Activated CD8-positive, alpha-beta memory T cell treated with anti-CD3 and anti-CD28 coated beads, Interleukin-2, amount 10 ng/mL, durations not matched to agents 7 days and 5 days (primary cell): ENCODE measurements at places on chromosomes 11 and 22.
A peak's percentile ranks its signal among the peaks of the same experiment; 100 is the strongest.

- no peak for DNase-seq
Measured at GRCh38 chr22:32828150-32828549, 26.6 kb downstream of the TIMP3 start.

DNA sequence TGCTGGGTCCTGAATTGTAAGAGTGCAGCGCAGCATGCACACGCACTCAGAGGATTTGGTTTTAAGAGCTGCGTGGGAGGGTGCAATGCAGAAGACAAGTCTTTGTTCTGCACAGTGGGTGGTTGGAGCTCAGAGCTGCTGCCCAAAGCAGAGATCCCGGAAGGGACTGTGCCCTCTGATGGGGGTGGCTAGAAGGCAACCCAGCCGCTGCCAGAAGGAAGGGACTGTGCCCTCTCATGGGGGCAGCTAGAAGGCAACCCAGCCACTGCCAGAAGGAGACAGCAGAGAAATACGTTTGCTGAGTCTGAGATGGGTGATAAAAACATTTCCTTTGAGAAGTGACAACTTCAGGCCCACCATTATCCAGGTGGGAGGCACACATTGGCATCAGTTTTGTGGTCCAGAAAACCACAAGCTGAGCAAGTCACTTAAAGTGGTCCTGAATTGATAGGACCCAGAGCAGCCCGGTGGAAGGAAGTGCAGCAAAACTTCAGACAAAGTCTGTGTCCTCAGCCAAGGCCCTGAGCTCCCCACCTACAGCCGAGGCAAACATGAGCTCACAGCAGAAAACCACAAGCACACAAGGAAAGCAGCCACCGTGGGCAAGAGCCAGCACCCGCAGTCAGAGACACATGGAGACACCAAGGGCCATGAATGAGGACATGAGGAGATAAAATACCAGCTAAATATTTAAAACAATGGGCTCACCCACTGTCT lies 4.3 kb downstream of the KRTAP5-6 start:
- DNase-seq, result peak; percentile 61

DNA sequence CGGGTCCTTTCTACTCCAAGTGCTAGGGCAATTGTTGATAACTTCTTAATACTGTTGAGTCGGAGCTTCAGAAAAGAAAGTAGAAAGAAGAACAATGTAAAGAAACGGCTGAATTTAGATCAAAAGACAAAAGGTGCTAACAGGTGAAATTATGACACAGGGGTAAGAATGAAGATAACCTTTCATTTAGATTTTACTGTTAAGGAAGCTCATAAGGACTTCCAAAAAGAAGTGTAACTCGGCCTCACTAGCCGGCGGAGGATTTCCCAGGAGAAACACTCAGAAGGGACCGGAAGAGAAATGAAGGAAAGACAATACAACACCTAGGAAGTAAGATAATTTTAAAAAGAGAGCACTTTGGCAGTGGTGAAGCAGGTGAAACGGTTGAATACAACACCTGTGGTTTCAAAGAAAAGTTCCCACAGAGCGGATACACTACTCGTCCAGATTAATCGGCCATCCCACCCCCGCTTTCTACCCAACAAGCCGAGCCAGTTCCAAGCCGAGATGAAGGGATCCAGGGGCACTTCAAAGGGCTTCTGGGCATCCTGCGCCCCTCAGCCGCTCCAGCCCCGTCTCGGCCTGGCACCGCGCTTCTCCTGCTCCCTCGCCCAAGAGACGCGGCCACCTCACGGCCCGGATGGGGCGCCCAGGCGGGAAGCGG lies 737 bp downstream of the PPP2R1B start:
- DNase-seq, result no peak

- DNase-seq, result no peak
Measured at GRCh38 chr11:74212533-74212932, 41.4 kb downstream of the PPME1 start.

- no peak for DNase-seq
Measured at GRCh38 chr22:23715806-23716375, 25.1 kb downstream of the RGL4 start.

DNA sequence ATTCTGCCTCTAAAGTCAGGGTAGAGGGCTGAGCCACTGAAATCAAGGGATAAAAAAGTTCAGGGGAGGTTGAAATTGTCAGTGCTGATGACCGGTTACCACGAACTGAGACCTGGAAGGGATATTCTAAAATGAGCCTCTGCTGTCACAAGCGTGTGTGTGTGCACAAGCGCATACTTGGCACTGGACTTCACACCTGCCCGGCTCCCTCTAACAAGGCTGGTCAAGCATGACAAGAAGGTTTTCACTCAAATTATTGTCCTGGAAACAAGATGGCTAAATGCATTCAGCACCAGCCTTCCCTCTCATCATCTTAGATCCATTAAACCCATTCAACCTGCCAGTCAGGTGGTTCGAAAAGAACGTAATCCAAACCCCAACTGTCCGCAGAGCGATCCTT lies 54.8 kb upstream of the CECR2 start:
- DNase-seq, result no peak

- no peak for DNase-seq
Measured at GRCh38 chr11:36249246-36249645, 40.0 kb downstream of the COMMD9 start.

GRCh38 chr11:76690736-76691135 lies 20.2 kb upstream of the LRRC32 start:
- no peak for DNase-seq

GRCh38 chr11:18769802-18770456 lies 21.7 kb downstream of the PTPN5 start:
- no peak for DNase-seq

GRCh38 chr11:115707180-115707905 lies 203.1 kb upstream of the CADM1 start:
- no peak for DNase-seq

GRCh38 chr11:133895551-133895950 lies 50.2 kb upstream of the SPATA19 start:
- DNase-seq, result peak; percentile 34

DNA sequence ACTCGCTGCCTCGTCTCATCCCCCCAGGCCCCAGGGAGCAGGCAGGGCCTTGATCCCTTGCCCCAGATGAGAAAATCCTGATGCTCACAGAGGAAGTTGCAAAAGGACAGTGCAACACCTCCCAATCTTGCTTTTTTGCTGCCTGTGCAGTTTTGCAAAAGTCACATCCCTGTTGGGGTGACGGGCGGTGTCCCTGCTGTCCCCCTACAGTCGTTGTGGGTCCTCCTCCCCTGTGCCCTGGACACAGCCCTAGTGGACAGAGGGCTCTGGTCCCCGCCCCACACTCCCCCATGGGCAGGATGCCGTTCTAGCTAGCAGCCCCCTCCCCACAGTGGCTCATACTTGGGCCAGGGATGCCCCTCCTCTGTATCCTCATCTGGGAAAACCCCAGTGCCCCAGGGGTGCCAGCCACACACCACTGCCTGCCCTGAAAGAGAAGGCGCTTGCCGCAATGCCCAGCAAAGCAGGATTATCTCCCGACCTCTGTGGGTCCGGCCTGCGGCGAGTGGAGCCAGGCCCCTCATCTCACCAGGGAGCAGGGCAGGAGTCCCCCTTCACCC lies 18.4 kb upstream of the CTSD start:
- no peak for DNase-seq

DNA sequence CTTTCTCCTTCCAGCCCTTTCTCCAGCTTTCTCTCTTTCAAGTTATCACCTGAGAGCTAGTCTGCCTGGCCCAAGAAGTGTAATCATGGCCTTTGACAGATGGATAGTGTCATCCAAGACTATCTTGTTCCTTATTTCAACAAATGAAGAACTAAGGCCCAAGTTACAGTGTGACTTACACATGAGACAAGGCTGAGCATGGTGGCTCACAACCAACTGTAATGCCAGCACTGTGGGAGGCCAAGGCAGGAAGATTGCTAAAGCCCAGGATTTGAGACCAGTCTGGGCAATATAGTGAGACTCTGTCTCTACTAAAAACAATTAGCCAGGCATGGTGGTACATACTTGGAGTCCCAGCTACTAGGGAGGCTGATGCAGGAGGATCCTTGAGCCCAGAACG lies 3.7 kb upstream of the RANGAP1 start:
- no peak for DNase-seq

DNA sequence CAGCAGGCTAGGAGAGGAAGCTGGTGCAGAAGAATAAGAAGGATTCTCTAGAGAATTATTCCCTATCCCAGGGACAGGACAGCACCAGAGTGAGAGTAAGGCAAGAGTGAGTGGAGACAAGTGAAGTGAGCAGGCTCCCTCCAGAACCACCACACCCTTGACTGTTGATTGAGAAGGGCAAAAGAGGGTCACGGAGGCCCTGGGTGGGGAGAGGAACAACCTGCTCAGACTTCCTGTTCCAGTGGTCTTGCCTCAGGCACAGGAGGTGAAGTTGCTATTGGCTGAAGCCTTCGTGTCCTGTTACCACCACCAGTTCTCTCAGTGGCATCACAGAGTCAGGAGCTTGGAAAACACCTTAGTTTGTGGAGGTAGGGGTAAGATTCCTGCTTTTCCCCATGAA lies 51.7 kb upstream of the CCDC89 start:
- peak; percentile 66 for DNase-seq

GRCh38 chr11:9720290-9720630 lies 56.4 kb downstream of the SWAP70 start:
- DNase-seq, result no peak

GRCh38 chr11:28009388-28009787 lies 98.6 kb downstream of the KIF18A start:
- DNase-seq, result no peak

- DNase-seq, result peak; percentile 36
Measured at GRCh38 chr22:49738006-49738405, 89.7 kb downstream of the BRD1 start.

DNA sequence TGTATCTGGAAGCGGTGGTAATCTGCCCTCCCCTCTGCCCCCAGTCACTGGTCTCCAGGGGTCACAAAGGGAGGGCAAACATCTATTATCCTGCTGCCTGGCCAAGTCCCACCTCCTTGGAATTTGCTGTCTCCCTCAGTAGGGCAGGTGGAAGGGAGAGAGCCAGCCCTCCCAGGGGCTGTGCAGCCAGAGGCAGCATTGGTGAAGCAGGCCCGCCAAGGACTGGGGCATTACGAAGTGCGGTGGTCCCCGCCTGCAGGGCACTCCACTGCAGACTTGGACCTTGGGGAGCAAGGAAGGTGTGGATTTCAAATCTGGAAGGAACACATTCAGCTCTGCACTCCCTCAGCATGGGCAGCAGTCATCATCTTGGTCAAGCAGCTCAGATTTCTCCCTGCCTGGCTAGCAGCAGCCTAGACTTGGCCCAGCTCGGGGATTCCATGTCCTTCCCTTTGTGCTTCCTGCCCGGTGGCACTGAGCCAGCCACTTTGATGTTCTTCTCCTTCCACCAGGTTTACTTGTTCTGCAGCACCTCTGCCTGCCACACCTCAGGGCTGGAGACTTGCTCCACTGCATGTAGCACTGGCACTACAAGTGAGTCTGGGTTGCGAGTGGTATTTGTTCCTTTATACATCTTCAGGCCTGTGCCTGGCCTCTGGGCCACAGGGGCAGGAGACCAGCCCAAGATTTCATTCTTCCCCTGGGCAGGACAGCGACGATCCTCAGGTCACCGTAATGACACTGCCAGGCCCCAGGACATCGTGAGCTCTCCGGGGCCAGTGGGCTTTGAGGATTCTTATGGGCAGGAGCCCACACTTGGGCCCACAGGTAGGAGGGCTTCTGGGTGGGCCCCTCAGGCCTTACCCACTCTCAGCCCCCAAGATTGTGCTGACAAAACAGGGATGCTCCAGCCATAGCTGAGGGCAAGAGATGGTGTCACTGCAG lies 7.4 kb downstream of the ZP1 start:
- DNase-seq, result no peak

GRCh38 chr22:30260682-30261081 lies 6.0 kb downstream of the OSM start:
- no peak for DNase-seq

- DNase-seq, result no peak
Measured at GRCh38 chr22:44210722-44211121, 30.0 kb downstream of the PARVG start.

- no peak for DNase-seq
Measured at GRCh38 chr11:66218846-66219620, 49.4 kb upstream of the RAB1B start.

- no peak for DNase-seq
Measured at GRCh38 chr22:19791894-19792293, 31.3 kb downstream of the TBX1 start.

GRCh38 chr11:113449743-113450142 lies 25.5 kb downstream of the DRD2 start:
- no peak for DNase-seq

GRCh38 chr11:113555071-113555619 lies 79.9 kb upstream of the DRD2 start:
- DNase-seq, result no peak

DNA sequence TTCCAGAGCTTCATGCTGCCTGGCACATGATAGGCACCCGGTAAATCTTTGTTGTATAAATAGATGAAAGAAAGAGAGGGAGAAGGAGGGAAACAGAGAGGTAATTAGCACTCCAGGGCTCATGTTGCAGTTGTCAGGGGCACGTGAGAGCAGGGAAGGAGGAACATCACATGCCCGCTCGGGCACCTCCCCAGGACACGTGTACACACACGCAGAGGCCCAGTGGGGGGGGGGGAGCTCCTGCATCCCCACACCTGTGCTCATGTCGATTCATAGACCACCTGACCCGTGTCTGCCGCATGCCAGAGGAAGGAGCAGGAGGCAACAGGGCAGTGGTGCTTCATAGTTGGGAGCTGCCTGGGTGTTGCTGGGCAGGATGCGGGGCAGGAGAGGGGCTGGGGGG lies 37.1 kb upstream of the NNMT start:
- no peak for DNase-seq

- DNase-seq, result no peak
Measured at GRCh38 chr11:115129473-115130289, 374.5 kb downstream of the CADM1 start.

GRCh38 chr22:45212992-45213751 lies 27.5 kb downstream of the KIAA0930 start:
- DNase-seq, result no peak

DNA sequence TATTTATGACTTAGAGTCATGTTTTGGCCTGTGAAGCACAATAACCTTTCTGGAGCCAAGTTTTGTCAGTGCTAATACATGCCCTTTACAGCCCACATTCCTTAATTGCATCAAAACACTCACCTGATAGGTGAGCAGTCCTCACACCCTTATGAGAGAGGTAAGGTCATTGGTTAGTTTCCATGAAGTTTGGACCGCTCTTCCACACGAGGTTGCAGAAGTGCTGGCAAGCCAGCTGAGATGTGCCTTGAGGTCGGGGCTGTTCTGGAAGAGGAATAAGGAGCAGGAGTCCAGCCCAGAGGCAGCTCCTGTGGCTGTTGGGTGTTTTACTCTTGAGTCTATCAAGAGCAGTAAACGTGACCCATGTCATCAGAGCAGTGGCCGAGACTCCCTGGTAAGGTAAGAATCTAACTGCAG lies 76.3 kb downstream of the CYB5R2 start:
- DNase-seq, result no peak

GRCh38 chr11:65973439-65974110 lies 12.0 kb downstream of the SART1 start:
- no peak for DNase-seq
